ENCODE measurements at places on chromosomes 3 and 15.

DNA sequence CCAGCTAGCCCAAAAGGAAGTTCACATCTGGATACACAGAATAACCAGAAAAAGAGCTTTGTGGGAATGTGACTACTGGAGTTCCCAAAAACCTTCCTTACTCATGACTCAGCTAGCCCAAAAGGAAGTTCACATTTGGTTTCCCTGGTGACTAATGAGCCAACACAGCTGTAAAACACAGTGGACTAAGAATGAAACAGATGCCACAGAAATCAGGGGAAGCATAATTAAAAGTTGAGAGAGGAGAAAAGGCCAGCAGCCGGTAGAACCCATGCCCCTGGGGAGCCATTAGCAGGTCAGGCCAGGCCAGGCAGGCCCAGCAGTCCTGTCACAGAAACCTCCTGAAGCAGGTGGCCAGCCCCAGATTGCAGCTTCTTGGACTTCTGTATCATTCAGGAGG, 130.3 kb downstream of the GHSR start:
- peak; percentile 91 for DNase-seq

DNA sequence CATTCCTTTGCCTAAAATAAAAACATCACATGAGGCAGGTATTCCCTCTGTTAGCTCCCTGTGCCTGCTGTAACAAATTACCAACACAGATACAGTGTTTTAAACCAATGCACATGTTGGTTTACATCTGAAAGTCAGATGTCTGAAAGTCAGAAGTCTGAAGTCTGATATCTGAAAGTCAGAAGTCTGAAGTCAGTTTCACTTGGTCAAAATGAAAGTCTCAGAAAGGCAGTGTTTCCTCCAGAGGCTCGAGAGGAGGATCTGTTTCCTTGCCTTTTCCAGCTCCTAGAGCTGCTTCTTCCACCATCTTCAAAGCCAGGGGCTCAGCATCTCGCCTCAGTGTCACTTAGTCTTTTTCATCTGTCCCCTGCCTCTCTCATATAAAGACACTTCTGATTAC, 22.0 kb downstream of the SST start:
- no peak for DNase-seq

- no peak for DNase-seq
These were observed 265.6 kb downstream of the FOXP1 start for GRCh38 chr3:71317749-71318457.

GRCh38 chr3:101778385-101779046, 495 bp upstream of the NXPE3 start:
- no peak for DNase-seq

GRCh38 chr3:124893526-124893925, 6.4 kb upstream of the ITGB5 start:
- DNase-seq = no peak
